Activated T-helper 2 cell treated with anti-CD3 and anti-CD28 coated beads, Interferon-gamma antibody, Interleukin-2, Interleukin-4, amounts not matched to agents 10 μg/mL and 5 μg/mL and 100 μg/mL, durations not matched to agents 14 hours and 24 hours and 36 hours (primary cell): ENCODE measurements at places on chromosomes 1 and 21. TPM values are rescaled to one million over a fixed set of nuclear protein-coding genes. Genes with fewer than 3 reads are reported as not detected.

- no peak for DNase-seq
These were observed 1.4 kb upstream of the FDPS start for GRCh38 chr1:155307247-155307740.

DNA sequence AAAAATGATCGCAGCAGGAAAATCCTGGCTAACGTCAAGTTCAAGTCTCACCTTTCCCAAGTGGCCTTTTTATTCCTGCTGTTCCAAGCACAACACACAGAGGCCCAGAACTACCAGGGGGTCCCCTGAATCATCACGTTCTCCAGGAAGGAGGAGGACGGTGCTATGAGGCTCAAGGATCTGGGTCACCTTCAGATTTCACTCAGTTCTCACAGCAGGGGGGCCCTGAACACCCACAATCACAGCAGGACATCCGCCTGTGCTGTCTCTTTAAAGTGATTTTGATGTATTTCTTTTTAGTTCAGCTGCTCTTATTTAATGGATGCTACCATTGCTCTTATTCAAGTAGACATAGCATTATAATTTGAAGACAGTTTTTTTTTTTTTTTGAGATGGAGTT lies 173.4 kb downstream of the HUNK start:
- DNase-seq = no peak

GRCh38 chr21:44792702-44793591 lies 8.7 kb downstream of the UBE2G2 start:
- peak; percentile 40 for DNase-seq

DNA sequence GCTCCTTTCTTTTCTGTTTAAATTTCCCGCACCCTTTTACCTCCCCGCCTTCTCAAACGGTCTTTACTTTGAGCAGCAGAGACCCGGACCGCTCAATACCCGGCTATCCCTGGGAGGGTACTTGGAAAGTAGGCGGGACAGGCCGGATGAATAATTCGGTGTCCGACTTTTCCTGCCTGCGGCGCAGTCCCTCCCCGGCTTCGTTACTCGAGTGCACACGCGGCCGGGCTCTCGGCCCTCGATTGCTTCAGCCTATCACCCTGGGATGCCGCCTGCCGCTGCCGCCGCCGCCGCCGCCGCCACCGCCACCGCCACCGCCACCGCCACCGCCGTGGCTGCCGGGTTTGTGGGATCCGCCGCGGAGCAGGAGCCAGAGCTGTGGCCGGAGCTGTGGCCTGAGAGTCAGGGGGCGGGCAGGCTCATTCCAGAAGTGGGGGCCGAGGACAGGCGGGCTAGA lies 382 bp upstream of the RASAL2 start:
- DNase-seq = peak; percentile 32

DNA sequence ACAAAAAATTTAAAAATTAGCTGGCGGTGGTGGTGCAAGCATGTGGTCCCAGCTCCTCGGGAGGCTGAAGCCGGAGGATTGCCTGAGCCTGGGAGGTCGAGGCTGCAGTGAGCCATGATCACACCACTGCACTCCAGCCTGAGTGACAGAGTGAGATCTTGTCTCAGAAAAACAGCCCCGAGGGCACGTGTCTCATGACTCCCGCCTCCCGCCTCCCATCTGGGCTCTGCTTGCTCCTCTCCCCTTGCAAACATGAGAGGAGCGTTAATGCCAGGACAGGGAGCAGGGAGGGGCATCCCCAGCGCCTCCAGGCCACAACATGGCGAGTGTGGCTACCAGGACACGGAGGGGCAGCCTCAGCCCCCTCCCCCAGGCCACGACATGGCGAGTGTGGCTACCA lies 28.3 kb downstream of the FAAP20 start:
- no peak for DNase-seq

DNA sequence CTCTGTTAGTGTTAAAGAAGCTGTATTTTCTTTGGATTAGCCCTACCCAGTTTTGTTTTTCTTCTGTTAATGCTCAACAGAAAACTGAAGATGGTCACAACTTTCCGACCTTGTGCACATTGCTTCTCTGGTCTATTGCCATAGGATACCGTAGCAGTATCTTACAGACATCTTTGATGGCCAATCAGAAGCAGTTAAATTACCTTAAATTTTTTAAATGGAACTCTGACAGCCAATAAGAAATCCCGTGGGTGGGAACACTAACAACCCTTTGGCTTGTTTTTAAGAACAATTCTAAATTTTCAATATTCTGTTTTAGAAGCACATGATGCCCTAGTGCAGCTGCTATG lies 17.2 kb downstream of the NFYC start:
- no peak for DNase-seq

GRCh38 chr1:90340606-90341005 lies 345.7 kb downstream of the ZNF326 start:
- DNase-seq = no peak

- no peak for DNase-seq
These were observed 13.3 kb upstream of the S100A2 start for GRCh38 chr1:153578936-153579335.

GRCh38 chr21:15243406-15243805 lies 178.6 kb upstream of the NRIP1 start:
- no peak for DNase-seq

GRCh38 chr1:179128520-179128919 lies 46.6 kb downstream of the TOR3A start:
- DNase-seq = no peak

GRCh38 chr1:197994907-197995407 lies 77.8 kb downstream of the LHX9 start:
- DNase-seq = no peak

GRCh38 chr1:165610866-165611265 lies 20.2 kb upstream of the MGST3 start:
- DNase-seq = no peak

GRCh38 chr1:226082587-226082917 lies 20.0 kb downstream of the H3-3A start:
- no peak for DNase-seq

DNA sequence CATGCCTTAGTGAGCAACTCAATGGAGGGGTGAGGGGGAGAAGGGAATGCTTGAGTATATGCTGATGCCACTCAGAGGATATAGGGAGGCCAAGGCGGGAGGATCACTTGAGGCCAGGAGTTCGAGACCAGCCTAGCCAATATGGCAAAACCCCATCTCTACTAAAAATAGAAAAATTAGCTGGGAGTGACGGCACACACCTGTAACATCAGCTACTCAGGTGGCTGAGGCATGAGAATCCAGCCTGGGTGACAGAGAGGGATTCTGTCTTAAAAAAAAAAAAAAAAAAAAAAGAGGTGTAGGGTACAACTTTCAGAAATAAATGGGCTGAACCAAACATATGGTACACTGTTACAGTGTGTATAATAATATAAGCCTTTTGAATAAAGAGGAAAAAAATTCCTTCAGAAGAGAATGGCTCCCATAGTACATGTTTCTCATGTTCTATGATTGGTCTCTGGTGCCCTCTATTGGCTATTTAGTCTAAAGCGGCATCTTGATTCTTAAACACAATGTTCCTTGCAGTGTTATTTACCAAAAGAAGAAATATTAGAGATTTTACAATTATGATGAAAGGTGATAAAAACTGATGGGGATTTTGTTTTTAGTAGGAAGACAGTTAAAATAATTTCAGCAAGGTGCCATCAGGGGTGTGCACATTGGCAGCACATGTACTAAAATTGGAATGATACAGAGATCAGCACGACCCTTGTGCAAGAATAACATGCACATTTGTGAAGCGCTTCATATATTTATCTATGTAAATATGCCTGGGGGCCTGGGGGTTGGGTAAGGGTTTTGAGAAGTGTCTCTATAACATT lies 109.8 kb downstream of the PATJ start:
- no peak for DNase-seq

DNA sequence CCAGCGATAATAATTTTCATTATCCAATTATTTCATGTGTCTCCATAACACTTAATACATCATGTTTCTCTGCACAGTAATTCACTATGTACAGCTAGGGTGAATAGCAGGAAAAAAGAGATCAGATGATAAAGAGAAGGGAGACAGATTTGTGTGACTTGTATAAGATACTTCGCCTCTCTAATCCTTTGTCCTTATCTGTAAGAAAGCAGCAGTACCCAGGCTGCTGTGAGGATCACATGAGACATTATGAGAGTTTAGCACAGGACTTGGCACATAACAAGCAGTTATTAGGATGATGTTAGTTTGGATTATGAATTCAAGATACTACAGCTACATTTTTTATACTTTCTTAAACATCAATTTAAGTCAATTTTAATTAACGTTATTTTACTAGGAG lies 6.3 kb downstream of the ERG start:
- no peak for DNase-seq

DNA sequence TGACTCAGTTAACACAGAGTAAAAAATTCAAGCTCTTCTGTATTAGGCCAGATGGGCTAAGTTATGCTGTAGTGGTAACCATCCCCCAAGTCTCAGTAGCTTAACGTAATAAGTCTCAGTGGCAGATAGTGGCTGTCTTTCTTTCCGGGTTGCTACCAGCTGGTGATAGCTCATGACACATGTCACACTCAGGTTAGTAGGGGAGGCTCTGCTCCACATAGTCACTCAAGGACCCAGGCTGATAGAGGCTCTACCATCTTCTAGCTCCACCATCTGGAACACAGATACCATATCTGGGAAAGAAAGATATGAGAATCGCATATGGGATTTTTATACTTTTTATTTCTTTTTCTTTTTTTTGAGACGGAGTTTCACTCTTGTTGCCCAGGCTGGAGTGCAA lies 16.2 kb upstream of the MEF2D start:
- DNase-seq = no peak

DNA sequence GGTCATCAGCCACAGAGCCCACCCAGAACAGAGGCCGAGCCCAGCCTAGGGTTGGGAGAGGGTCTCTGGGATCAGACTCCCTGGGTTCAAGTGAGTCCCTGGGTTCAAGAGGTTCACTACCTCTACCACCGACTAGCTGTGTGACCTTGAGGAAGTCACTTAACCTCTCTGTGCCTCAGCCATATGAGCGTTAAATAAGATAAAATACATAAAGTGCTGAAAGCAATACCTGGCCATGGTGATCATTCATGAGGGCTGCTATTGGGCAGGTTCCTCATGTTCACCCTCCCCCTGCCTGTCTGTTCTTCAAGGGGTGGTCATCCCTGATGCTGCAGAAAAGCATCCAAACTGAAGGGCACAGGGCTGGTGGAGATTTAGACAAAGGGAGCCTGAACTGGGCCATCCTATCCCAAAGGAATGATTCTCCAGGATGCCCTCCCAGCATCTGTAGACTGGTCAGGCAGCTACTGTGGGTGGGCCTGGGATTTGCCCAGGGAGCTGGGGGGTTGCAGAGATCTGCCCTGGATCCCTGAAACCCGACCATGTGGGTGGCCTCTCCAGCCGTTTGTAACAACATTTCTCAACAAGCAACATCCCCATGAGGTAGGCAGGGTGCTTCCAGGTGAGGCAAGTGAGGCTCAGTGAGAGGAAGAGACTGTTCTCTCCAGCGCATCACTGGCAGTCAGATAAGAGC lies 196.6 kb downstream of the MATN1 start:
- no peak for DNase-seq

DNA sequence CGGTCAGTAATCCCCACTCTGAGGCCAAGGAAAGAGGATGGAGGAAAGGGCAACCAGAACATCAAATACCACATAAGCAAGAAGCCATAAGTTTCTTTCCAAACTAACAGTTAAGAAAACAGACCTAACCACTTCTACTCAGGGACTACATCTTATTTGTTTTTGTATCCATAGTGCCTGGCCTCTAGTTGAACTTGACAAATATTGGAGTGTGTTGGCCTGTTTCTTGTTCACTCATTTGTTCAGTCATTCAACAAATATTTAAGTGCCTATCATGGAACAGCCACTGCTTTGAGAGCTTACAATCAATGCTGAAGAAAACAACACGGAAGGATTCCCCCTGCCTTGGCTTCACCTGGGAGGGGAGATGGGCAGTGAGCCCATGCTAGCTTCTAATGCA lies 69.7 kb downstream of the ST6GALNAC3 start:
- DNase-seq = no peak

DNA sequence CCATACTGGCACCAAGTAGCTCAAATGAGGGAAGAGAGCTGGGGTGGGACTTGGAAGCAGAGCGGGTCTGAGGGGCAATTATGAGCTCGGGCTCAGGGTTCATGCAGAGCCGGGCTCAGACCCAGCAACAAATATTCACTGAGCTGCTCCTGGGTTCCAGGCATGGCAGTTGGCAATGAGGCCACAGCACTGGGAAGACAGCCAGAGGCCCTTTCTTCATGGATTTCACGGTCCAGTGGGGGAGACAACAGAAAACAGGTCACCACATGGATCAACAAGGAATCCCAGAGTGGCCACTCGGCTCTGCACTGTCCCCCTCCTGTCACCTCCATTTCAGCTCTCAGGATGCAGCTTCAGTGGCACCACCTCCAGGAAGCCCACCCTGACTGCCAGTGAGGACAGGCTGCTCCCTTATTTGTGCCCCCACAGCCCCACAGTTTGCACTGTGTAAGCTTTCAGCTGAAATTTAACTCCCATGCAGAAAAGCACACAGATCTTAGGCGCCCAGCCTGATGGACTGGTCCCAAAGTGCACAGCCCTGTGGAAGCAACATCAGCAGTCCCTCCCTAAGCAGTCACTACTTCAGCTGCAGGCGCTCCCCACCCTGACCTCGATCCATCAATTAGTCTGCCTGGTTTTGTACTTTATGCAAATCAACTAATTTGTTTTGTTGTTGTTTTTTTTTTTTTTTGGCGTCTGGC lies 22.4 kb downstream of the ARHGEF19 start:
- no peak for DNase-seq

The AGO3 gene
- 21.2 and 26.7 TPM in 2 replicates for total RNA-seq

The KRTAP21-2 gene
- total RNA-seq = not detected in 2 replicates

The ZNF691 gene
- 8.4 and 9.6 TPM in 2 replicates for total RNA-seq

The PRAMEF8 gene
- total RNA-seq = not detected in 2 replicates

The LCE2B gene
- not detected in 2 replicates for total RNA-seq

The INKA2 gene
- 0.43 and 2.2 TPM in 2 replicates for total RNA-seq

The CD84 gene
- total RNA-seq = 14.1 and 14.9 TPM in 2 replicates

The TMEM200B gene
- 0.44 and 0.46 TPM in 2 replicates for total RNA-seq

The A3GALT2 gene
- not detected in 2 replicates for total RNA-seq

The SPRR5 gene
- total RNA-seq = not detected in 2 replicates

The AHCYL1 gene
- 85.8 and 86.5 TPM in 2 replicates for total RNA-seq

The DNALI1 gene
- not detected in 2 replicates for total RNA-seq

The CGN gene
- total RNA-seq = 0.34 and 0.50 TPM in 2 replicates

The KLF17 gene
- not detected in 2 replicates for total RNA-seq
